ENCODE measurements at places on chromosomes 13 and 19.

DNA sequence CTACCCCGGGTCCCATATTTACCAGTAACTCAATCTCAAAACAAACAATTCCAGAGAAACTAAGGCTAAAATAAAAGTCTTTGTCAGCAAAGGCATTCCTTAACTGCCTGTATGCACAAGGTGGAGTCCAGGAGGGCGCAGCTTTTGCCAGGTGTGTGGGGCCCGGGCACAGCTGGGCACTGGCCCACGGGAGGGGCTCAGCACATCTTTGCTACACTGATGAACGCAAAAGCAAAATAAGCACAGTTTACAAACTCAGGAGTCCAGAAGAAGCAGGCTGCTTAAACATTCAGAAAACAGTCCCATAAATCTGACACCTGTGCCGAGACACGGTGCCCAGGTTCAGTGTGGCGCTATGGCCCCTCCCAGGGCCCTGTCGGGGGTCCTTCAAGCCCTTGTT lies 70.8 kb downstream of the SLC7A1 start:
- DNase-seq, result no peak

- DNase-seq, result no peak
Observed at GRCh38 chr13:113920606-113921286, 53.1 kb downstream of the C13orf46 start.

DNA sequence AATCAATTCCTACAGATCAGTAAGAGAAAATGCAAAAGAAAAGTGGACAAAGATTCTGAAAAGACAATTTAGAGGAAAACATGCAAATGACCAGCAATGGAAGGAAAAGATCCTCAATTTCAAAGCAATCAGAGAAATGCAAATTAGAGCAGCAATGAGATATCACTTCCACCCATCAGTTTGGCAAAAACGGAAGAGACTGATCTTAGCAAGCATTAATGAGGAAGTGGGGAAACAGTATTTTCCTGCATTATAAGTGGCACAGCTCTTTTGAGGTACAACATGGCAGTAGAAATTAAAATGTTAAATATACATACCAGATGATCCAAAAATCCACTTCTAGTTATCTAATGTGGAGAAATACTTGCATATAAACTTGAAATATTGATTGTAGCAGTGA lies 69.1 kb upstream of the SLC7A1 start:
- no peak for DNase-seq

- DNase-seq, result no peak
Observed at GRCh38 chr13:61905054-61905453, 489.4 kb upstream of the PCDH20 start.

DNA sequence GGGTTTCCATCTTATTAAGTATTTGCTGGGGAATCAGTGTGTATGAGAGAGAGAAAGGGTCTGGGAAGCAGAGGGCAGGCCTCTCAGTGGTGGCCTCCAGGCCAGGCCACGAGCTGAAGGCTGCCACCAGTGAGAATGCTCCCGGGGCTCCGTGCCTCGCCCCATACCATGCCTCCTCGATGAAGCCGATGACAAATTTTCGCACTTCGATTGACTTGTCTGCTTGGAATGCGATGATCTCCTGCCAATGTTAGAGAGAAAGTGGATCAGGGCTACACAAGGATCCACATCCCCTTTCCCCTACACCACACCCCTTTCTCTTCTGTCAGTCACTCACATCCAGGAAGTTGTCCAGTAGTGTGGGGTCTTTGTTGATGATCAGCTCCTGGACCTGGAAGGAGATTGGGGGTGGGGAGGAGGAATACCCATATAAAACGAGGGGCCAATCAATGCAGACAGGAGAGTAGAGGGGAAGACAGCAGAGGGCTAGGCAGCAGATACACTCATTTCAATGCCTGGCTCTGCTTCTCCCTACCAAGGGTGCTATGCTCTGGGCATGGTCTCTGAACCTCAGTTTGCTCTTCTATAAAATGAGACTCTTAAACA lies 10.7 kb downstream of the SYMPK start:
- no peak for DNase-seq

- DNase-seq, result no peak
Observed at GRCh38 chr13:39875111-39875987, 219.9 kb downstream of the COG6 start.

DNA sequence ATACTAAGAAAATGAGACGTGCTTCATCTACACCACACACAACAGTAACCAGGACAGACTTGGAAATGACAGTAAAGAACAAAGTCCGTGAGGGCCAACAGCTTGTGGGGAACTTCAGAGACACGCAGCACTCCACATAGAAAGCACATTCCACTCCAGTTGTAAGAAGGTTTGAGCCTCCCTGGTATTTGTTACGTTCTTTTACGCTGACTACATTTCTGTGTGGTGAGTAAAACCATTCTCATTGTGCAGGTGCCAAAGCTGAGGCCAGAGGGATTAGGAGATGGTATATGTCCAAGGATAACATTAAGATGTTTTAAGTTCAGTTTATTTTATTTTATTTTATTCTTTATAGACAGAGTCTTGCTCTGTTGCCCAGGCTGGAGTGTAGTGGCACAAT lies 1189.9 kb downstream of the UQCRFS1 start:
- no peak for DNase-seq
